ENCODE measurements at places on chromosomes 6 and 20. TPM values are rescaled to one million over a fixed set of nuclear protein-coding genes. Genes with fewer than 3 reads are reported as not detected.

DNA sequence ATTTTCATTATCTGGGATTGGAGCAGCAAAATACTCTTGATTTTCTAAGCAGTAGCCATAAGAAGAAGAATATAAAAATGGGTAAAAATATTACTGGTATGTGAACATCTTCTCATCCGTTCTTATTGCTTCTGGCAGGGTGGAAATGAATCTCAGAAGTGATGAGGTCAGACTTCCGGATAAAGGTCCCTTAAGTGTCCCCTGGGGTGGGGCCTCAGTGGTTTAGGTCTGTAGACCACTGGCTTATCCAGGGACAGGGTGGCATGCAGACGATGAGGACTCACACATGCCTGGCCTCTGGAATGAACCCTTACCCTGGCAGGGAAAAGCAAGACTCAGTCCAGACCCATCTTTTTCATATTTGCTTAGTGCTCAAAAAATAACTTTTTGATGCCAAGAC lies 143.3 kb downstream of the UST start:
- DNase-seq: no peak

- no peak for DNase-seq
These were observed 109.4 kb downstream of the ATXN1 start for GRCh38 chr6:16651871-16652270.

TP53TG5 gene
- not detected for total RNA-seq

SIRPD gene
- total RNA-seq: not detected

GRCh38 chr20:8829256-8829655 lies 239.6 kb upstream of the PLCB4 start:
- DNase-seq: no peak

DNA sequence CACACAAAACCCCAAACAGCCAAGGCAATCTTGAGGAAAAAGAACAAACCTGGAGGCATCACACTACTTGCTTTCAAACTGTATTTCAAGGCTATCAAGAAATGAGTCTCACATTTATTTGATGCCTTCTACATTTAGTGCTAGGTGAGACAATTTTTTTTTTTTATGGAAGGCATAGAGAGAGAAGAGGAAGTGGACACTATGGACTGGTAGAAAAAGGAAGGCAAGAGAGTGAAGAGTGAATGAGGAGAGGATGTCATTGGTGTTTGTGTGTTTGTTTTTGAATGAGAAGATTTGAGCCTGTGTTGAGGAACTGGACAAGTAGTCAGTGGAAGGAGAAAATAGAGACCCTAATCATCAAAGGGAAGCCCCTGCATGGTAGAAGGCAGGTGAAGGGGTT lies 182.0 kb upstream of the JAG1 start:
- DNase-seq: no peak

- no peak for DNase-seq
These were observed 44.3 kb downstream of the OSTM1 start for GRCh38 chr6:108030211-108030610.
